Esophagus squamous epithelium (tissue), 5 donors: ENCODE measurements at places on chromosomes 2 and 18. TPM values are rescaled to one million over a fixed set of nuclear protein-coding genes. Genes with fewer than 3 reads are reported as not detected.

LRATD1 gene
- 53.5 TPM for total RNA-seq

SULT1C3 gene
- total RNA-seq = not detected

RTKN gene
- total RNA-seq = 26.4 TPM

BUB1 gene
- total RNA-seq = 14.7 TPM

BOLL gene
- not detected for total RNA-seq

MFF gene
- total RNA-seq = 83.9 TPM

POTEJ gene
- total RNA-seq = not detected

DSC2 gene
- 349 TPM for total RNA-seq

WDR54 gene
- total RNA-seq = 6.7 TPM

TCF23 gene
- total RNA-seq = not detected

C1QL2 gene
- total RNA-seq = not detected

THUMPD2 gene
- 11.4 TPM for total RNA-seq

GAD1 gene
- 0.19 TPM for total RNA-seq

CCDC150 gene
- 2.4 TPM for total RNA-seq

ASPRV1 gene
- total RNA-seq = 0.31 TPM

DNA sequence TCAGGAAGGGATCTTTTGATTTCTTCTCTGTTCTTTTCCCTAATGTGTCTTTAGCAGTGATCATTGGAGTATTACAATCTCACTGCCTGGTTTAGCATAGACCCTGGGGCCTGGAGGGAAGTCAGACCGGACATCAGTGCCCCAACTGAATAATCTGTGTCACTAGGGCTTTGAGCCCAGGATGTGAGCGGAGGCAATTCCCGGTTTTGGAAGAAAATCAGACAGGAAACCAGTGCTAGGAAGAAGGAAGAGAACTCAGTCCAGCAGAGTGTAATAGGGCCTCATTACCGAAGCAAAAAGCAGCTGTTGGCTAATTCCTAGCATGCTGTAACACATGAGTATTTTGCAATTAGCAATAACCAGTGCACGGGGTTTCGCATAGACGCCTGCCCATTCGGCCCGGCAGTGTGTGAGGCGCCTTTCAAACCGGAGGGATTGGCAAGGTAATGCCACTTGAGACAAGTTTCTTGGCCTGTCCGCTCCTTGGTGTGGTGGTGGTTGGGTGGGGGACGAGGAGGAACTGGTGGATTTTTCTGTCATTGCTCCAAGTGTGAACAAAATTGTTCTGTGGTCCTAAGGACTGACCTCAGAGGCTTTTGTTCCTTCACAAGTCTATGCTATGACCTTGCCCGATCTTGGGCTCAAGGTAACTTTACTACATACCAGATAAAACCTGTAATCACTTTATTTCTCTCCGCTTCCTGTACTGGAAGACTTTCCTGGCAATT is 2.8 kb downstream of the FOSL2 start:
- peak overlapping the region; percentile 100 for H3K27ac ChIP-seq
- no peaks in the 10 kb centered on the region for H3K27me3 ChIP-seq
- no peak for DNase-seq

DNA sequence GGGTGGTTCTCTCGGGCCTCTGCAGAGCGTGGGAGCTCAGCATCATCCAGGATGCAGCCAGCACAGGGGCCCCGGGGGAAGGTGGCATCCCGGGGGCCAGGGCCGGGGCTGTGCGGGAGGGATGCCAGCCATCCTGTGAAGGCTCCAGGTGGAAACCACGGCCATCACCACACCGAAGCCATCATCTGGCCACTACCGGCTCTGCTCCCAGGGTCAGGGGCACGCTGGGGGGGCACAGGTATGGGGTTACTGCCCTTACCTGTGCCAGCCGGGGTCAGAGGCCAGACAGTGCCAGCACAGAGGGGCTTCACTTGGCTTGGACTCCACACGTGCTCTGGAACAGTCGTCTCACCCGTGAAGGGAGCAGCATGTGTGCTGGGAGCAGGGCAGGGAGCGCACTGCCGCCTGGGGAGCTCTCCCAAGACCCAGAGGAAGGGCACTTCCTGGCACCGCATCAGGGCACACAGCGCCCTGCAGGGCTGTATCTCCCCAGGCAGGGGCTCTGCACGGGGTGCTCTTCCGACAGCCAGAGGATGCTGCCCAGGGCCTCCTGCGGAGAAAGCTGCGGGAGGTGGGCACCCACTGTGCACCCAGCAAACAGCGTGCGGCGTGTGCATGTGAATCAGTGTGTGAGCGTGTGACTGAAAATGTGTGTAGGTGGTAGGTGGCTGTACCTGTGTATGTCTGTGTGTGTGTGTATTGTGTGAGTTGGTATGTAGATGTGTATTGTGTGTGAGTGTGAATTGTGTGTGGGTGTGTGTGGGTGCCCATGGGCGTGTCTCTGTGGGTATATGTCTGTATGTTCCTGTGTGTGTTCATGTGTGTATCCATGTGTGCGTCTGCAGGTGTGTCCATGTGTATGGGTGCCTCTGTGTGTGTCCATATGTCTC is 75.0 kb downstream of the PTGR3 start:
- H3K4me3 ChIP-seq = no peak overlapping the region
- no peak overlapping the region for H3K27ac ChIP-seq
- H3K27me3 ChIP-seq = no peaks in the 10 kb centered on the region
- peaks cover 5% of the 10 kb centered on the region for H3K4me1 ChIP-seq
- no peak for DNase-seq

DNA sequence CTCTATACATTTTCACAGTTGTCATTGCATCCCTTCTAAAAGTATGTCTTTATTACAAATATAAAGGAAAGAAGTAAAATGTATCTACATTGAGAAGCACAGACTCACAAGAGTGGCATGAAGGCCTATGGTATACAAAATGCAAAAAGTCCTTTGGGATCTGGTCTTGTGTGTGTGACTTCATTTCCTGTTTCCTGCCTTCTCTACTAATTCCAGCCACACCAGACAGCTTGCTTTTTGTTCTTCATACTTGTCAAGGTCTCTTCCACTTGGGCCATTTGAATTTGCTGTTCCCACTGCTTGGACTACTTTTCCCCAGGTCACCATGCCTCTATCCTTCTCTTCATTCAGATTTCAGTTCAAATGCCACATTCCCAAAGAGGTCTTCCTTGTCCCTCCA is 6.7 kb upstream of the PNO1 start:
- no peak overlapping the region for H3K27ac ChIP-seq
- no peak overlapping the region for H3K4me3 ChIP-seq
- H3K36me3 ChIP-seq = no peaks in the 10 kb centered on the region
- no peaks in the 10 kb centered on the region for H3K27me3 ChIP-seq

DNA sequence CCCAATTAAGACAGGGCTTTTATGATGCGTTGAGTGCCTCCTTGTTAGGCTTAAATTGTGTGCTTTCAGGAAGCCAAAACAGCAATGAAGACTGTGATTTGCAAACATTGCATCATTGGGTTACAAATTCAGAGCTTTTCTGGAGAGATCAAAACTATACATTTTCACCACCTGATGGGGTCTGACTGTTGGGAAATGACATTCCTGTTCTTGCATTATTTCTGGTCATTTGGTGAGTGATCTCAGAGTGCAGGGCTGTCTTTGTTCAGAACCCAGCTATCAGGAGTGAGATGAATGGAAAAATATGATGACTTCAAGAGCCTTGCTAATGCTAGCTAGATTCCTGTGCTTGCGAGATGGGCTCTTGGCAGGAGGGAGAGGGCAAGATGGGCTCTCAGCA is 39.1 kb downstream of the SH3RF3 start:
- peaks cover 8% of the 10 kb centered on the region for H3K4me1 ChIP-seq
- DNase-seq = no peak
- H3K36me3 ChIP-seq = no peaks in the 10 kb centered on the region
- peaks cover 4% of the 10 kb centered on the region for H3K27me3 ChIP-seq

- H3K27ac ChIP-seq = no peak overlapping the region
- H3K4me3 ChIP-seq = no peak overlapping the region
- no peak for DNase-seq
- H3K36me3 ChIP-seq = peaks cover 71% of the 10 kb centered on the region
- no peaks in the 10 kb centered on the region for H3K27me3 ChIP-seq
- peaks cover 18% of the 10 kb centered on the region for H3K4me1 ChIP-seq
These were observed 5.8 kb upstream of the DTYMK start for GRCh38 chr2:241692448-241692847.

- H3K36me3 ChIP-seq = no peaks in the 10 kb centered on the region
- no peak overlapping the region for H3K4me3 ChIP-seq
- no peak for DNase-seq
- H3K27me3 ChIP-seq = no peaks in the 10 kb centered on the region
- H3K27ac ChIP-seq = peak overlapping the region; percentile 76
These were observed 4.3 kb upstream of the HAAO start for GRCh38 chr2:42796427-42797248.

DNA sequence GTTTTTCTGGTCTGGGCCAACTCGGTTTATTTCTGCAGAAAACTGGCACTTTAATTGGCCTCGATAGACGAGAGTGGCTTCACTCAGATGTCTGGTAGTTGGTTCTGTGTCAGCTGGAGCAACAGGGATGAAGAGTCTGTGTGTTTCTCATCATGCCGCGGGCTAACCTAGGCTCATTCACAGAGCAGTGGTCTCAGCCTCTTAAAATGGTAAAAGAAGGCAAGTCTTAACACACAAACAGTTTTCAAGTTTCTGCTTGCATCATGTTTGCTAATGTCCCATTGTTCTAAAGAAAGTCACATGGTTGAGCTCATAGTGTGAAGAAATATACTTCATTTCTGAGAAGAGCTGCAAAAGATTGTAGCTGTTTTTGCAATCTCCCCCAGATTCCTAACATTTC is 37.5 kb upstream of the ANXA4 start:
- no peak for DNase-seq
- no peaks in the 10 kb centered on the region for H3K36me3 ChIP-seq
- H3K4me1 ChIP-seq = peaks cover 36% of the 10 kb centered on the region
- H3K27ac ChIP-seq = peak overlapping the region; percentile 55

DNA sequence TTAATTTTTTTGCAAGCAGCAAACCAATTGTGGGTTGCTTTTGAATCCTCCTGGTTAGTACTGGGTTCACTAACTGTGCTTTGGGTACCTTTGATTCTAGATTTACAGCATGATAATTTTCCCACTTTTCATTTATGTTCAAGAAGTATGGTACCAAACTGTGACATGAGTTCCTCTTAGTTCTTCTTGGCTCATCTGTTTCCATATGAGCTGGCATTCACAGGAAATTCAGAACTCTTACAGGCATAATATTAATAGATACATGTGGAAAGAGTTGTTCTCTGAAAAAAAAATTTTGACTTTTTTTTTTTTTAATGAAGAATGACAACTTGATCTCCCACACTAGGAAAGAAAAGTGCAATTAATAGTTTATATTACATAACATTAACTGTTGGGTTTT is 59.4 kb downstream of the FMNL2 start:
- no peaks in the 10 kb centered on the region for H3K4me1 ChIP-seq
- no peaks in the 10 kb centered on the region for H3K27me3 ChIP-seq
- H3K27ac ChIP-seq = no peak overlapping the region
- DNase-seq = no peak

DNA sequence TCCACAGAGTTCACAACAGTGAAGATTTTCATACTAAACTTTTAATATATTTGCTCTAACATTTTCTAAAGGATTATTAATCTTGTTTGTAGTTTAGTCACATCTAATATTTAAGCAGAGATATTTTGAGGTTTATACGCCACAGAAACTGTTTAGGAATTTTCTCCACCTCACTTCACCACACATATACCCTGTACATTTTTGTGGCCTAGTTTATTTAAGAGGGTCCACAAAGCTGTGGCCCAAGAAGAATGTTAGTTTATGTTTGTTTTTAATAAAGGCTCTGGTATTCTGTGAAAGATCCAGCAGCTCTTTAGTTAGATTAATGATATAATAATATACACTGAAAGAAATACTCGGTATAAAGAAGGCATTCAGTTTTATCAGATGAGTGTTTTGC is 132.7 kb upstream of the TTC27 start:
- H3K27ac ChIP-seq = no peak overlapping the region
- H3K4me1 ChIP-seq = no peaks in the 10 kb centered on the region
- H3K36me3 ChIP-seq = peaks cover 85% of the 10 kb centered on the region
- DNase-seq = no peak
- no peaks in the 10 kb centered on the region for H3K27me3 ChIP-seq

DNA sequence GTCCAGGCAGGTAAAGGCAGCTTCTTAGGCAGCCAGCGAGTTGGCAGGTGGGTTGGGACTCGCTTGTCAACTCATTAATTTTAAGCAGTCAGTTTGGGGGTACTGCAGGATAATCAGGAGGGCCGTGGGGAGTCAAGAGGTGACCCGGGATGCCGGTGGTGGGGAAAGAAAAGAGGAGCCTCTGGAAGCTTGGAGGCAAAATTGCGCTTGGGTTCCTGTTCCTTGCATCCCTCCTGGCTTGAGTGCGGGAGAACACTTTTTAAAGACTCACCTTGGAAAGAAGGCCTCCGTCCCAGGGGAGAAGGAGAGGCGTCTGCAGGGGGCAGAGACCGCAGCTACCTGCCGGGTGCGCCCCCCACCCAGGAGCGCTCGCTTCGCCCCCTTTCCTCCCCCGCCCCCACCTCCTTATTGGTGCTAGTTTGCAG is at the start of gene KCNJ3:
Gene KCNJ3 (plus strand): TSS at position 400 of the 425 bp plus-strand sequence. CDS start 81 bp downstream, outside the sequence.
- no peak within 1 kb of the TSS for H3K4me3 ChIP-seq
- peaks cover 10% of the 10 kb centered on the region for H3K4me1 ChIP-seq
- no peak for DNase-seq
- H3K36me3 ChIP-seq = no peaks in the 10 kb centered on the region
- H3K27ac ChIP-seq = no peak within 1 kb of the TSS

- no peak overlapping the region for H3K27ac ChIP-seq
- no peaks in the 10 kb centered on the region for H3K27me3 ChIP-seq
- peaks cover 61% of the 10 kb centered on the region for H3K4me1 ChIP-seq
- no peaks in the 10 kb centered on the region for H3K36me3 ChIP-seq
- no peak for DNase-seq
These were observed 106.8 kb downstream of the ASAP2 start for GRCh38 chr2:9313443-9313842.

GRCh38 chr2:170237572-170238120 is 59.7 kb downstream of the MYO3B start:
- no peaks in the 10 kb centered on the region for H3K27me3 ChIP-seq
- no peak overlapping the region for H3K27ac ChIP-seq
- H3K4me1 ChIP-seq = no peaks in the 10 kb centered on the region
- no peak for DNase-seq
- no peak overlapping the region for H3K4me3 ChIP-seq
- no peaks in the 10 kb centered on the region for H3K36me3 ChIP-seq

- peak overlapping the region; percentile 91 for H3K27ac ChIP-seq
- peak overlapping the region; percentile 15 for H3K4me3 ChIP-seq
- DNase-seq = no peak
- H3K27me3 ChIP-seq = no peaks in the 10 kb centered on the region
- no peaks in the 10 kb centered on the region for H3K36me3 ChIP-seq
- H3K4me1 ChIP-seq = peaks cover 49% of the 10 kb centered on the region
These were observed 17.3 kb downstream of the C2orf76 start for GRCh38 chr2:119349289-119349688.

- H3K36me3 ChIP-seq = no peaks in the 10 kb centered on the region
- H3K27ac ChIP-seq = no peak overlapping the region
- peaks cover 31% of the 10 kb centered on the region for H3K4me1 ChIP-seq
- H3K4me3 ChIP-seq = no peak overlapping the region
These were observed 95.3 kb upstream of the PARD3B start for GRCh38 chr2:204449977-204450376.

- H3K27me3 ChIP-seq = no peaks in the 10 kb centered on the region
- no peaks in the 10 kb centered on the region for H3K4me1 ChIP-seq
- H3K4me3 ChIP-seq = no peak overlapping the region
- DNase-seq = no peak
These were observed 930.2 kb upstream of the LRRTM1 start for GRCh38 chr2:81234711-81235110.
